ENCODE measurements at places on chromosomes 13 and 19.

- H3K27me3 ChIP-seq = peaks cover 29% of the 10 kb centered on the region
- no peaks in the 10 kb centered on the region for H3K36me3 ChIP-seq
- peaks cover 7% of the 10 kb centered on the region for H3K4me1 ChIP-seq
- H3K27ac ChIP-seq = no peak overlapping the region
These were observed 13.1 kb upstream of the CD22 start for GRCh38 chr19:35315883-35316282.

DNA sequence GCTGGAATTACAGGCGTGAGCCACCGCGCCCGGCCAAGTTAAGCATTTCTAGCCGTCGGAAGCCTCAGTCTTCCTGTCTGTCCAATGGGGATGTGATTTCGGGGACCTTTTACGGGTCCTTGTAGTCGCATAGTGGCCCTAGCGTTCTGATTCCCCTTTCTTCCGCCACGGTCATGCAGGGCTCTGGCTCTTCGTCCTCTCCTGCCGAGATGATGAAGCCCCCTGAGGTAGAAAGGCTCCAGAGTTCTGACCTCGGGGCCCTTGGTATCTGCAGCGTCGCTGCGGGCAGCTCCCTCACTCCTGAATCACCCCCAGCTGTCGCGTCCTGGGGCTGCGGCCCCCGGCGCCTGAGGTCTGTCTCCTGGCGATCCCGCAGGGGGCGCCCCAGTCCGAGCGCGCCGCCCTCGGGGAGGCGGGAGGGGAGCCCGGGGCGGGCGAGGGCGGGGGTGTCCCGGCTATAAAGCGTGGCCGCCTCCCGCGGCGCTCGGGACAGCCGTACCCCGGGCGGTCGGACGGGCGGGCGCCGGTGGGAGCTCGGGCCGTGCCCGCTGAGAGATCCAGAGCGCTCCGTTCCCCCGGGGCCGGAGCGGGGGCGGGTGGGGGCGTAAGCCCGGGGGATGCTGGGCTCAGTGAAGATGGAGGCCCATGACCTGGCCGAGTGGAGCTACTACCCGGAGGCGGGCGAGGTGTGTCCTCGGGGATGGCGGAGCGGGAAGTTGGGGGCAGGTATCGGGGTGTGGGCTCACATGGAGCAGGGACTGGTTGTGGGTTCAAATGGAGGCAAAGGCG, at the start of gene FOXA3:
Gene FOXA3 (plus strand): TSS at position 487 of the 789 bp plus-strand sequence. CDS start 131 bp downstream, at position 618.
- H3K4me1 ChIP-seq = peaks cover 35% of the 10 kb centered on the region
- H3K27ac ChIP-seq = peak within 1 kb of the TSS; percentile 88
- peaks cover 12% of the 10 kb centered on the region for H3K27me3 ChIP-seq
- no peak for DNase-seq
- H3K4me3 ChIP-seq = peak within 1 kb of the TSS; percentile 93
- H3K36me3 ChIP-seq = peaks cover 14% of the 10 kb centered on the region

- H3K4me3 ChIP-seq = peak overlapping the region; percentile 54
- H3K27me3 ChIP-seq = no peaks in the 10 kb centered on the region
- DNase-seq = no peak
- peak overlapping the region; percentile 86 for H3K27ac ChIP-seq
- peaks cover 2% of the 10 kb centered on the region for H3K36me3 ChIP-seq
These were observed 233.1 kb downstream of the LACC1 start for GRCh38 chr13:44112700-44113329.

GRCh38 chr19:51317376-51317775, 5.9 kb downstream of the IGLON5 start:
- H3K27me3 ChIP-seq = peaks cover 33% of the 10 kb centered on the region
- H3K4me1 ChIP-seq = peaks cover 5% of the 10 kb centered on the region
- H3K36me3 ChIP-seq = peaks cover 3% of the 10 kb centered on the region

DNA sequence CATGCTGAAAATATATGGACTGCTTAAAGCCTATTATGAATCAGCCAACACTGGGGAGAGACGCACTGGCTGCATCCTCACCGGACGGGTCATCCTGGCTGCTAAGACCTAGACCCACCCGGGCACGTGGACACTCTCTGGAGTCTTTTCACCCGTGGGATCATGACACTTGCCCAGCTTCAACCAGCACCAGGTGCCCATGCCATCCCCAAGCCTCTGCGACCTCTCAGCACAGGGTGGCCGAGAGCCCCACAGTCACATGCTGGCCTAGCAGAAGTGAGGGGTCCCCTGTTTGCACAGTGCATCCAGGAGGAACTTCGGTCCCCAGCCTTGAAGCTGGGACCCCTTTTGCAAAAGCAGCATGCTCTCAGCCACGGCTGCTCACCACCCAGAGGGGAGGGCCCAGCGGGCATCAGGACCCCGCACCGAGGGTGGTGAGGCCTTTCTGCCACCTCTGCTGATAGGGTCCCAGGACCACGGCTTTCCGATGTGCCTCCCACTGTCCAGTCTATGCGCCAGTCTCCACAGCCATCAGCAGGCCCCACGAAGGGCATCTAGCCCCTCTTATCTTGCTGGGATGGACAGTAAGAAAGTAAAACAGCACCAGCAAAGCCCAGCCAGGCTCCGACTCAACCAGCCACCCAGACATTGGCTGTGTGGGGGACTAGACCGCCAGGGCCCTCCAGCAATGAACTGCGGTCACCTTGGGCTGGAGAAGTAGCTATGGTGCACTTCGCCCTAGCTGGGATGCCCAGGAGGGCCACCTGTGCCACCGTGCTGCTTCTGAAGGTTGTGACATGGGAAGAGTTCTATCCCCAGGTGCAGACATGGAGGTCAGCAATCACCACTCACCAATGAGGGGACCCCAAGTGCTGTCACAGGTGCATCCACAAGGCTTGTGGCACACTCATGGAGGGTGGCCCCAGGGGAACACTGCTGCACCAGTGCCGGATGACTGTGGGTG, 73.1 kb downstream of the CEBPG start:
- no peaks in the 10 kb centered on the region for H3K27me3 ChIP-seq
- no peak overlapping the region for H3K4me3 ChIP-seq
- no peak overlapping the region for H3K27ac ChIP-seq
- DNase-seq = no peak

- H3K4me3 ChIP-seq = no peak overlapping the region
- no peak overlapping the region for H3K27ac ChIP-seq
- H3K36me3 ChIP-seq = peaks cover 1% of the 10 kb centered on the region
These were observed 144.4 kb downstream of the USP12 start for GRCh38 chr13:27027086-27027667.

GRCh38 chr19:33175156-33175782, 18.9 kb upstream of the LRP3 start:
- no peak for DNase-seq
- peak overlapping the region; percentile 94 for H3K4me3 ChIP-seq
- peaks cover 10% of the 10 kb centered on the region for H3K27me3 ChIP-seq
- peaks cover 55% of the 10 kb centered on the region for H3K4me1 ChIP-seq
